SK-N-SH treated with all-trans-retinoic acid at 6 μM for 48 hours (cell line): ENCODE measurements at places on chromosomes 7 and 10.
A peak's percentile ranks its signal among the peaks of the same experiment; 100 is the strongest.

GRCh38 chr7:64882341-64883112 lies 20.5 kb upstream of the ZNF273 start:
- no peak for ATAC-seq

- ATAC-seq, result peak; percentile 53; the same call in 2 of the 3 replicates
These were observed 27.9 kb downstream of the RALA start for GRCh38 chr7:39651265-39651664.

DNA sequence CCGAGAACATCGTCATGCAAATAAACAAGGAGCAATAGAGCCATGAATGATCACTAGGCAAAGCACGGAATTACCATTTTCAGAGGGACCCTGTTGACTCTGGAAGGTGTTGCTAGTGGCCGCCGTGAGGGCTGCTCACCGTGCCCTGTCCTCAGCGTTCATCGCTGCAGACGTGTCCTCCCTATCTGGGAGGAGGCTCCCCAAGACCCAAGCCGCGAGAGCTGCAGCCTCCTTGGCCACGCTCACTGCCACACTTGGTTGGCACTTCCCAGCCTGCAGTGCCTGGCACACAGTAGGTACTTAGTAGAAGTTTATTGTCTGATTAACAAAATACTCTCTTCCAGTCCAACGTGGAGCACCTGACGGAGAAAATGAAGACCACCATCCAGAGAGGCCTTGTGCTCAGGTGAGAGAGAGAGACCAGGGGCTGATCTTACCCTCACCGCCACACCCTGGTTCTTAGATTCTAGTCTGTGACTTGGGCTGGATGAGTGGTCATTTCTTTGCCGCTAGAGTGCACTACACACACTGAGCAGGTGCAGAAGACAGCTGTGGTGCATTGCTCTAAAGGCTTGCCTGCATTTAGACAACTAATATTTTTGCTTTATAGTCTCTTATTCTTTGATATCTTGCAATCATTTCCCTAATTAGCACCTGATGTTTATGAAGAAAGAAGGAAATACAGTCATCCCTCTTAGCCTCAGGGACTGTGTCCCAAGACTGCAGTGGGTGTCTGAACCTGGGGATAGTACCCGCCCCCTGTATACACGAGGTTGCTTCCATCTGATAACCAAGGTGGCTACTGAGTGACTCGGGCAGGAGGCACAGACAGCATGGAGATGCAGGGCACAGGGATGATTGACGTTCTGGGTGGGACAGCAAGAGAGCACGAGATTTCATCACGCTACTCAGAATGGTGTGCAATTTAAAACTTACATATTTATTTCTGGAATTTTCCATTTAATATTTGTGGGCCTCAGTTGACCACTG lies 40.3 kb downstream of the PITRM1 start:
- no peak; the same call in 2 of the 3 replicates for ATAC-seq

- no peak for ATAC-seq
These were observed 38.9 kb downstream of the TCF7L2 start for GRCh38 chr10:112988839-112989406.

GRCh38 chr10:61280303-61280702 lies 172.9 kb downstream of the TMEM26 start:
- ATAC-seq, result peak; percentile 90

DNA sequence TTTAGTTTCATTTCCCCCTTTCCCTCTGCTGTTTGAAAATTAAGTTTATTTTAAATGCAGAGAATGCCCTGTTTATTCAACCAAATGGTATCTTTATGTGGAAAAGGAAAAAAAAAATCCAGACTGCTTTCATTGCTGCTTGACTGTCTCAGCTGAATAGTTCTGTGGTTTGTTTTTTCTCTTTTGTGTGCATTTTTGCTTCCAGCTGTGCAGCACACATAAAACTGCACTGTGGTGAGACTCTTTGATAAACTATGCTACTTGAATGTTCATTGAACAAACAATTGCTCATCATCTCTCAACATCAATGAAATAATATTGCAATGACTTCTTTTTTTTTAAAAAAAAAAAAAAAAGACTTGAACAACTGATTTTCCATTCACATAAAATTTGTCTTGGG lies 78.6 kb upstream of the GLI3 start:
- no peak for ATAC-seq

DNA sequence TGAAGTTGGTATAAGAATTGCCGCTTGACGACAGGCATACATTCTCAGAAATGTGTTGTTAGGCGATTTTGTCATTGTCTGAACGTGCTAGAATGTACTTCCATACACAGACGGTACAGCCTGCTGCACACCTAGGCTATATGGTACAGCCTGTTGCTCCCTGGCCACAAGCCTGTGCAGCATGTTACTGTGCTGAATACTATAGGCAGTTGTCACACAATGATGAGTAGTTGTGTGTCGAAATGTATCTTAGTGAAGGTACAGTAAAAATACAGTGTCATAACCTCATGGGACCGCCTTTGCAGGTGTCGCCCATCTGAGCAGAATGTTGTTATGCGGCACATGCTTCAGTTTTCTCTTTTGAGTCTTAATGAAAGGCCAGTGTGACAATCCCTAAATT lies 66.5 kb downstream of the SHH start:
- ATAC-seq, result no peak

- peak; percentile 65 for ATAC-seq
These were observed 39.5 kb downstream of the CNPY1 start for GRCh38 chr7:155506854-155507337.

DNA sequence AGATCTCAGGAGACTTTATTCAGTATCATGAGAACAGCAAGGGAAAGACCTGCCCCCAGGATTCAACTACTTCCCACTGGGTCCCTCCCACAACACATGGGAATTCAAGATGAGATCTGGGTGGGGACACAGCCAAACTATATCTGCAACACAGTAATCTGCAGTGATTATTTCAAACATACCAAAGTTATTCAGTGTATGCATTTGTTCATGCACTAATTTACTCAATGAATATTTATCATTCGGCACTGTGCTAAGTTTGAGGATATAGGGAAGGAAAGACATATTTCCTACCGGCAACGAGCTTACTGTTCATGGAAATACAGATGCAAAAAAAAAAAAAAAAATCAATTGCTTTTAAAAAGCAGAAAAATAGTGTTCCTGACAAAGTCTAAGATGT lies 91.6 kb upstream of the IMMP2L start:
- no peak for ATAC-seq

GRCh38 chr7:86837235-86837634 lies 193.5 kb downstream of the GRM3 start:
- ATAC-seq, result 0 out of 3 replicates have a peak, but pooled peaks have one; percentile 22
